ENCODE measurements at places on chromosomes 7 and 10. TPM values are rescaled to one million over a fixed set of nuclear protein-coding genes. Genes with fewer than 3 reads are reported as not detected.

The SCART1 gene
- total RNA-seq: 5.3 TPM

The MRPS24 gene
- total RNA-seq: 66.7 TPM

The PTPRN2 gene
- 7.8 TPM for total RNA-seq

The RAB19 gene
- total RNA-seq: 3.7 TPM

The PGAM2 gene
- total RNA-seq: 0.62 TPM

The GPR37 gene
- total RNA-seq: 1.6 TPM

The KNDC1 gene
- total RNA-seq: 2.2 TPM

The GFRA1 gene
- 4.1 TPM for total RNA-seq

The ZNF117 gene
- total RNA-seq: 30.2 TPM

The ABCC2 gene
- 1.5 TPM for total RNA-seq

The PPP2R2D gene
- 47.0 TPM for total RNA-seq

The CYP26C1 gene
- 0.10 TPM for total RNA-seq

The SPOCK2 gene
- 7.4 TPM for total RNA-seq

The ACTR3C gene
- 18.2 TPM for total RNA-seq

The LRRD1 gene
- not detected for total RNA-seq

The ABCB1 gene
- 17.6 TPM for total RNA-seq

The ZP3 gene
- 23.3 TPM for total RNA-seq

The THSD7A gene
- total RNA-seq: 21.6 TPM

The USP54 gene
- 124 TPM for total RNA-seq

The CALHM3 gene
- total RNA-seq: not detected

The PRLHR gene
- not detected for total RNA-seq

The EPHB4 gene
- 58.4 TPM for total RNA-seq

The ATRNL1 gene
- 18.4 TPM for total RNA-seq

The ADAM8 gene
- total RNA-seq: 35.3 TPM

The LRMDA gene
- 23.1 TPM for total RNA-seq

The AGAP5 gene
- 17.7 TPM for total RNA-seq

The SPDYE11 gene
- total RNA-seq: not detected

The ITIH5 gene
- total RNA-seq: 25.5 TPM

The NUTM2A gene
- 1.5 TPM for total RNA-seq

The SLC18A2 gene
- total RNA-seq: 2.1 TPM

The PDK4 gene
- total RNA-seq: 27.8 TPM

The RRP12 gene
- total RNA-seq: 51.9 TPM

The ANKRD22 gene
- total RNA-seq: 14.7 TPM

The HPSE2 gene
- 5.7 TPM for total RNA-seq

The FAM13C gene
- total RNA-seq: 26.6 TPM

The CLDN4 gene
- total RNA-seq: 244 TPM

The RBP3 gene
- not detected for total RNA-seq

The LFNG gene
- total RNA-seq: 22.5 TPM

The MALSU1 gene
- total RNA-seq: 46.6 TPM

The MOGAT3 gene
- not detected for total RNA-seq

The LGI1 gene
- total RNA-seq: 1.1 TPM

The LRRC72 gene
- total RNA-seq: not detected

The HKDC1 gene
- 0.10 TPM for total RNA-seq

The INMT gene
- 31.4 TPM for total RNA-seq

The TRIM73 gene
- total RNA-seq: 6.5 TPM

The DNAJB12 gene
- 44.9 TPM for total RNA-seq

The CNNM1 gene
- 1.1 TPM for total RNA-seq

The IMPDH1 gene
- 40.2 TPM for total RNA-seq

The VWDE gene
- total RNA-seq: 2.6 TPM

The SFTPA1 gene
- 0.91 TPM for total RNA-seq

The CPVL gene
- total RNA-seq: 15.6 TPM

The BAG3 gene
- 46.4 TPM for total RNA-seq
